ENCODE measurements at places on chromosomes 11 and 22.

DNA sequence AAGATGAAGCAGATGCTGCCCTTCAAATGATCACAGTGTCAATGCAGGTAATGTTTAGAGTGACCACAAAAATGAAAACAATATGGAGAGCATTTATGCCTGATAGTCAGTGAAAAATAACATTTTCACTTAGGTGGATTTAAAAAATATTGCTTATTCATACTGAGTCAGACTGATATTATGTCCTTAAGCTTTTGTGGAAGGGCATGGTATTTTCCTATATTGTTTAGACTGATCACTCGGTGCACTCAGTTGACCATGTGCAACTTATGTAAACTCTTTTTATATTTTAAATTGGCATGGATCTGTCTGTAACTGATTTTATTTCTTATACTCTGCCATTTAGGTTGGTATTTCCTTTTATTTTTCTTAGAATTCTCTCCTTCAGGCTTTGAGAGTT, 106.6 kb downstream of the DYNC2H1 start:
- no peaks in the 10 kb centered on the region for H3K27me3 ChIP-seq
- DNase-seq = no peak
- H3K4me3 ChIP-seq = no peak overlapping the region
- H3K36me3 ChIP-seq = no peaks in the 10 kb centered on the region
- no peaks in the 10 kb centered on the region for H3K4me1 ChIP-seq

GRCh38 chr11:40280159-40281051, 1179.0 kb downstream of the LRRC4C start:
- H3K27ac ChIP-seq = no peak overlapping the region
- no peaks in the 10 kb centered on the region for H3K4me1 ChIP-seq
- no peaks in the 10 kb centered on the region for H3K36me3 ChIP-seq
- no peak for DNase-seq
- H3K4me3 ChIP-seq = no peak overlapping the region

GRCh38 chr11:72627594-72628281, 46.5 kb downstream of the PDE2A start:
- no peaks in the 10 kb centered on the region for H3K4me1 ChIP-seq
- no peak overlapping the region for H3K27ac ChIP-seq
- DNase-seq = no peak
- no peaks in the 10 kb centered on the region for H3K36me3 ChIP-seq
- no peaks in the 10 kb centered on the region for H3K27me3 ChIP-seq

- H3K4me3 ChIP-seq = no peak overlapping the region
- DNase-seq = no peak
- no peak overlapping the region for H3K27ac ChIP-seq
These were observed 30.7 kb upstream of the PRODH start for GRCh38 chr22:18966748-18967147.

DNA sequence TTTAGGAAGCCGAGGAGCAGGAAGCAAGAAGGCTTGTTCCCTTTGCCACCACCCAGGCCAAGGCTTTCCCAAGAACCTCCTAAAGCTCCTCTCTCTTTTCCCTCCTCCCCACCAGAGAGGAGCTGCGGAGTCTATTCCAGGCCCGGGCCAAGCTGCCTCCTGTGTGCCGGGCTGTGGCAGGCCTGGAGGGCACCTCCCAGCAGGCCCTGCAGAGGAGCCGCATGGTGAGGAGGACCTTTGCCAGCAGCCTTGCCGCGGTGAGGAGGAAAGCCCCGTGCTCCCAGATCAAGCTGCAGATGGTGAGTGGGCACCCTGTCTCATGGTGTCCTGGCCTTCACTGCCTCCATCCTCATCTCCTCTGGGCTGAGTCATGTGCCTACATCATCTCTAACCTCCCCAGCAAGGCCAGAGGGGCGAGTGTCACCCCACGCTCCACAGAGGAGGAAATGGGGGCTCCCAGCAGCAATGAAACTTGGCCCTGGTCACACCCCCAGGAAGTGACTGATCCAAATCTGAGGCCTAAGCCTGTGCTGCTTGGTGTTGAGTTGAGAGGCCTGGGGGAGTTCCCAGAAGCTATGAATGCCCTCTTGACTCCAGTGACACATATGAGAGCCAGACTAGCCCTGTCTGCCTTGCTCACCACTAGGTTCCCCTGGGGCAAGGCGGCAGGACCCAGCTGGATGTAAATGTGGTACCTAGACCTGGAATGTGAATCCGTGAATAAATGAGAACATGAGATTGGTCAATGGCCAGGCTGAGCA, 104.2 kb downstream of the MYO18B start:
- H3K4me3 ChIP-seq = no peak overlapping the region
- no peaks in the 10 kb centered on the region for H3K4me1 ChIP-seq
- H3K27me3 ChIP-seq = no peaks in the 10 kb centered on the region
- H3K36me3 ChIP-seq = no peaks in the 10 kb centered on the region
- H3K27ac ChIP-seq = no peak overlapping the region

- H3K27me3 ChIP-seq = peaks cover 1% of the 10 kb centered on the region
- H3K36me3 ChIP-seq = no peaks in the 10 kb centered on the region
- H3K4me1 ChIP-seq = no peaks in the 10 kb centered on the region
- no peak overlapping the region for H3K4me3 ChIP-seq
- H3K27ac ChIP-seq = no peak overlapping the region
These were observed 77.0 kb upstream of the SLC25A18 start for GRCh38 chr22:17486313-17486712.

DNA sequence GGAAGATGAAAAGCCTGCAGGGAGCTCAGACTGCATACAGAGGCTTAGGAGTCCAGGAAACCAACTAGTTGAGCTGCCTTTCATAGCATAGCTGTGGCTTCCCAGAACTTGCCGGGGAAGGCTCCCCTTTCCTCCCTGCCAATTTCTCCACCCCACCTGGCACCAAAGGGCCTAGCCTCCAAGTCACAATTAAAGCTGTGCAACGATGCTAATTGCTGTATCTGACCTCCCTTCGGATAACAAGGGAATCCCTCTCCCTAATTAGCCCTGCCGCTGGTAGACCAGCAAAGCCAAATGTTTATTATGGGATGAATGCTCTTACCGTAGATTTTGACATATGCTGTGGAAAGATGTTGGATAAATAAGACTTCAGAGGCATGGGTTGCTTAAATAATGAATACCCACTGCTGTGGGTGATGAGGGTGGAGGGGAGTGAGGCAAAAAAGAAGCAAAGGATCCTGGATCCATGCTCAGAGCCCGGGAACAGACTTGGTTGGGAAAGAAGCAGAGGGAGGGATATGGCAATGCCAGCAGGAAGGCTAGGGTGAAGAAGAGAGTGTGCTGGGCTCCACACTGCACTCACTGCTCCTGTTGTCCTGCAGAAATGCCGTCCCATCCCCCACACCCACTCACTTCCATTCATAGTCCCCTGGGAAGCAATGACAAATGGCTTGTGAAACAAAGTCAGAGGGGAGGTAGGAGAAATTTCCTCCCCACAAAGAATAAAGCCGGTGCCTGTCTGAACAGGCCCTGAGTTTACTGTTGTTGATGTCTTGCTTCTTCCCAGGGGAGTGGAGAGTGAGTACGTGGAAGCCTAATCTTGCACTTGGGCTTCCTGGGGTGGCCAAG, 608.1 kb upstream of the CADM1 start:
- no peaks in the 10 kb centered on the region for H3K4me1 ChIP-seq
- DNase-seq = no peak
- no peak overlapping the region for H3K27ac ChIP-seq
- no peaks in the 10 kb centered on the region for H3K36me3 ChIP-seq
- H3K27me3 ChIP-seq = no peaks in the 10 kb centered on the region

DNA sequence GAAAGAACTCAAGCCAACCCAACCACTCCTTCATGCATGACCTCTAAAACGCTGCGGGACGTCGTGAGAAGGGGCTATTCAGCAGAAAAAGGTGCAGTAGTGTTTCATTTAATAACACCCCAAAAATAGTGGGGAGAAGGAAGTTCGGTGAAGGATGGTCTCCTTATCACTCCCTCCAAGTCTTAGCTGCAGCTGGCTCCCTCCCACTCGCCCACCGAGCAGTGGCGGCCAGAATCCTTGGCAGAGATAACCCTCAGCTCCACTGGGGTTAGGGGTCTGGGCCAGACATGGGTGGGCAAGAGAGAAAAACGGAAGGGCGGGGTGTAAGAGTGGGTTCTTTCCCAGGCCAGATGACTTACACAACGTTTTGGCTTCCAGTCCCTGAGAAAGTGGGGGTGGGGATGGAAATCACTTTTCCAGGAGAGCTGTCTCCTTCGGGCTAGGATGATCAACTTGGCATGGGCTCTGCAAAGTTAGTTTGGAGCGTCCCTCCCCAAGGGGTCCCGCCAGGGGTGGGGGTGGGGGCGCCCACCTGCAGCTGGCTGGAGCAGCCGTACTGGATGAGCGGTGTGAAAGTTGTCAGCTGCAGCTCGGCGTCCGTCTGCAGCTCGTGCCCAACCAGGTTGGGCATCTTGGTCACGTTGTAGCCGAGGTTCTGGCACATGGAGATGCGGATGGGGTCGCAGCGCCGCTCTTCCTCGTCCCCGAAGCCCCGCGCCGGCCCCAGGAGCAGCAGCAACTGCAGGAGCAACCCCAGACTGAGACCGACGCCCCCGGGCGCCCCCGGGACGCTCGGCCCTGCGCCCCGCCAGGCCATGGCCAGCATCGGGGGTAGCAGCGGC, 705 bp downstream of the FZD4 start:
- peaks cover 34% of the 10 kb centered on the region for H3K27me3 ChIP-seq
- H3K4me1 ChIP-seq = peaks cover 9% of the 10 kb centered on the region
- H3K27ac ChIP-seq = no peak overlapping the region
- DNase-seq = no peak
- peak overlapping the region; percentile 49 for H3K4me3 ChIP-seq
- H3K36me3 ChIP-seq = no peaks in the 10 kb centered on the region

DNA sequence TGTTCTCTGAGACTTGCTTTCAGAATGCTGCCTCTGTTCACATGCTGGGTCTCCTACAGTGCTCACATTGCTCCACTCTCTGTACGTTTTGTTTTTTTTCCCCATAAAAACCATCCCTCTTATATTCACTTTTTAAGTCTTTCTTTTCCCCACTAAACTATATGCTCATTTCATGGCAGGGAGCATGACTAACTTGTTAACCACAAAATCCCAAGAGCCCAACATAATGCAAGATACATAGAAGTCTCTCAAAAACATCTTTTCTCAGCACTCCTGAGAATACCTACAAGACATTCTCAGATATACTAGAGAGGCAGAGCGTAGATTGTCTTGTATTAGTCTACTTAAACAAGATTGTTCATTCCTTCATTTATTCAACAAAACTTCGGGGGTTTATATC, 73.3 kb downstream of the FAM76B start:
- no peak for DNase-seq
- H3K27me3 ChIP-seq = no peaks in the 10 kb centered on the region
- H3K4me1 ChIP-seq = peaks cover 55% of the 10 kb centered on the region
- no peaks in the 10 kb centered on the region for H3K36me3 ChIP-seq

- no peaks in the 10 kb centered on the region for H3K4me1 ChIP-seq
- H3K27me3 ChIP-seq = peaks cover 25% of the 10 kb centered on the region
These were observed 56.6 kb downstream of the LMO2 start for GRCh38 chr11:33835143-33835878.

GRCh38 chr11:118051136-118051610, 25.7 kb upstream of the TMPRSS4 start:
- peak; percentile 36 for DNase-seq
- peaks cover 62% of the 10 kb centered on the region for H3K4me1 ChIP-seq
- peak overlapping the region; percentile 41 for H3K4me3 ChIP-seq
- no peaks in the 10 kb centered on the region for H3K27me3 ChIP-seq
- no peaks in the 10 kb centered on the region for H3K36me3 ChIP-seq

DNA sequence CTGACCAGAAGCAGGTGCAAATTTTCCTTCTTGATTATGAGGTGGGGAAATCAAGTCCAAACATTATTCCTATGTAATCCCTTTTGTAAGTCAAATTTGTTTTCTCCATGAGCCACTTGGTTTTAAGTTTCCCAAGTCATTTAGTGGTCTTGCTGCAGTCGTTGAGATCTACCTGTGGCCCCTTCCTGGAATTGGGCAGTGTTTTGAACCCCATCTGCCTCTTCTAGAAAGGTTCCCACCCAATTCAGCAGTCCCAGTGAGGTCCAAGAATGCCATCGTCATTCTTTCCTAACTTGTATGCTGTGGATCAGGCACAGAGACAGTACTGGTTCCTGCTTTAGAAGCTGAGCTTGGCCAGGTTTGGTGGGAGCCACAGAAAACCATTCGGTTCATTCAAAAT, 77.8 kb upstream of the GNAZ start:
- H3K27ac ChIP-seq = no peak overlapping the region
- H3K27me3 ChIP-seq = peaks cover 20% of the 10 kb centered on the region
- H3K4me3 ChIP-seq = no peak overlapping the region
- no peaks in the 10 kb centered on the region for H3K4me1 ChIP-seq

GRCh38 chr11:72762641-72763304, 10.6 kb upstream of the ARAP1 start:
- H3K27me3 ChIP-seq = no peaks in the 10 kb centered on the region
- DNase-seq = peak; percentile 62
- H3K4me1 ChIP-seq = peaks cover 20% of the 10 kb centered on the region
- no peak overlapping the region for H3K4me3 ChIP-seq
- H3K27ac ChIP-seq = peak overlapping the region; percentile 66
- no peaks in the 10 kb centered on the region for H3K36me3 ChIP-seq

DNA sequence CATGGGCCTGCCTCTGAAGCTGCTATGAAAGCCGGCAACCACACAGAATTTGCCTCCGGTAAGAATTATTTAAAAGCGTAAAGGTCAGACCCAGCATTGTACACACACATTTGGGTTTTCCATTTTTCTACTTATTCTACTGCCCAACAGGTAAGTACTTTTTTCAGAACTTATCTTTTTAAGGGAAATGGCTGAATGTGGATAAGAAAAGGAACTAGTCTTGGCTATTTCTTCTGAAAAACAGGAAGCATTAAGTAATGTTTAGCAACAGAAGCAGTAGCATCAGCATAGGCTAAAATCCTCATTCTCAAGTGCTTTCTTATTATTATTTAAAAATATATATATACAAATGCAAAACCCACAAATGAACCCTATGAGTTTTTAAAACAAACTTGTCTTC, 103.1 kb downstream of the MPPED2 start:
- no peak for DNase-seq
- H3K27me3 ChIP-seq = no peaks in the 10 kb centered on the region
- no peak overlapping the region for H3K4me3 ChIP-seq
- H3K4me1 ChIP-seq = no peaks in the 10 kb centered on the region
- no peaks in the 10 kb centered on the region for H3K36me3 ChIP-seq
- no peak overlapping the region for H3K27ac ChIP-seq

DNA sequence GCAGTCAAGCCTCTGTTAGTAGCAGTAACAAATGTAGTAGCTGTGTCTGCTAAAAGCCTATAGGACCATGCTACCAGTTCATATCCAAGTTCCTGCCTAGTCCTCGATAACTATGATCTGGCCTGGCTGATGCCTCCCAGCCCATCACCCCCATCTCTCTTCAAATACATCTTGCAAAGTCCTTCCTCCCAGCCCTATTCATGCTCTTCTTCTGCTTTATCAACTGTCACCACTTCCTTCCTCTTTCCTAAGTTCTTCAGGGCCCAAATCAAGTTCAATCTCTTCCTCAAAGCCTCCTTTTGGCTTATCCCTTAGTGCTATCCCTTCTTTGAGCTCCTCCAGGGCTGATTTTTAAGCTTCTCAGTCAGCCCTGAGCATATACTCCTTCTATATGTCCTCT, 150.9 kb upstream of the THY1 start:
- H3K27me3 ChIP-seq = peaks cover 13% of the 10 kb centered on the region
- no peaks in the 10 kb centered on the region for H3K4me1 ChIP-seq
- DNase-seq = no peak
- no peak overlapping the region for H3K4me3 ChIP-seq
- H3K36me3 ChIP-seq = no peaks in the 10 kb centered on the region
- no peak overlapping the region for H3K27ac ChIP-seq

- no peak overlapping the region for H3K27ac ChIP-seq
- peaks cover 11% of the 10 kb centered on the region for H3K4me1 ChIP-seq
- no peak overlapping the region for H3K4me3 ChIP-seq
These were observed 32.2 kb downstream of the ART5 start for GRCh38 chr11:3609416-3610265.

Measured in activated CD4-positive, alpha-beta memory T cell treated with anti-CD3 and anti-CD28 coated beads for 36 hours (primary cell).